Gastroesophageal sphincter (tissue), 4 donors: ENCODE measurements at places on chromosomes 16 and 17.

DNA sequence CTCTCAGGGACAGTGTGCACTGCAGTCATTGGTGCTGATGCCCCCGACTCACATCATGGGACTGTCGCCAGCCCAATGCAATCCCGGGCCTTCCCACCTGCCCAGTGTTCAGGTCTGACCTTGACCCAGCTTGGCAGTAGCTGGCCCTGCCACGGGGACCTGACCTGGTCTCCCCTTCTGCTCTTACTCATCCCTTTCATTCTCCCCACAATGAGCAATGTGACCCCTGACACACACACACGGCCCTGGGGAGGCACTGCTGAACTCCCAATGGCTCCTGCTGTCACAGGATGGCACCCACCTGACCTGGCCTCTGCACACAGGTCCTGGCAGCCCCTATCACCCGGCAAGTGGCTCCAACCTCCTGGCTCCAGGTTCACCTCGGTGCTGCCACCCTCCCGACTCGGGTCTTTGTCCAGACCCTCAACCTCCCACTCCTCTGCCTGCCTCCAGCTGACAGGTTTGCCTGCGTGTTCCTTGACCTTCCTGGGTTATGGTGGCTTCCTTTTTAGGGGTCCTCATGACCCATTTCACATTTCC is 6.6 kb downstream of the CD300C start:
- ATAC-seq = no peak

DNA sequence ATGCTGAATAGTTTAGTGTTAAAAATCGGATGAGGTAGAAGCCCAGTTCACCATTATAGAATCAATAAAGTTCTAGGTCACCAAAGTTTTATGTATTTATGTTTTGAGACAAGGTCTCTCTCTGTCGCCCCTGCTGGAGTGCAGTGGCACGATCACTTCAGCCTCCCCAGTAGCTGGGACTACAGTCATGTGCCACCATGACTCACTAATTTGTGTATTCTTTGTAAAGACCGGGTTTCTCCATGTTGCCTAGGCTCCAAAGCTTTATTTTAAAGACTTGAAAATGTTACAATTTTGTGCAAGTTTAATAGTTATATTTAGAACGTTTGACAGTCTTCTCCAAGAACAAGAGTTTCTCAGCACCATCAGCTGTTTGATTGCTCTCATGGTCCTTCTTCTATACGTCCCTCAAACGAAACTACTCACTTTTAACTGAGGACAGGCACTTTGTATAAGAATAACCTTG is 32.1 kb downstream of the NDE1 start:
- ATAC-seq = peak; percentile 78

GRCh38 chr16:75097941-75098901 is 18.4 kb downstream of the LDHD start:
- ATAC-seq = no peak

- no peak for ATAC-seq
These were observed 5.3 kb downstream of the DRC7 start for GRCh38 chr16:57699899-57700298.

DNA sequence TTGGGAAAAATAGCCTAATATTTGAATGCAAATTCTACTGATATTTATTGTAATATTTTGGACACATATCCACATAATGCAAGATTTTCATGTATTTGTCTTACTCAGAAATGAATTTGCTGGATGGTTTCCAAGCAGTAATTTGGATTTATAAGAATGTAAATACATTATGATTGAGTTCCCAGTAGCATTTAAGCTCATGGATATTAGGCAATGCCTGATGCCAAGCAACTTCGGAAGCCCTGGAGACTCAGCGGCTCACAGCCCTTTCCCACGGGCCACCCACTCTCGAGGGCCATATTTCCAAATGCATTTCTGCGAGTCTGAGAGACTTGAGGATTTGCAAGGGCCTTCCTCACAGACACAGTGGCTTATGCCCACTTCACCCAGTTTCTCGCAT is 62.1 kb upstream of the MYOCD start:
- no peak for ATAC-seq

DNA sequence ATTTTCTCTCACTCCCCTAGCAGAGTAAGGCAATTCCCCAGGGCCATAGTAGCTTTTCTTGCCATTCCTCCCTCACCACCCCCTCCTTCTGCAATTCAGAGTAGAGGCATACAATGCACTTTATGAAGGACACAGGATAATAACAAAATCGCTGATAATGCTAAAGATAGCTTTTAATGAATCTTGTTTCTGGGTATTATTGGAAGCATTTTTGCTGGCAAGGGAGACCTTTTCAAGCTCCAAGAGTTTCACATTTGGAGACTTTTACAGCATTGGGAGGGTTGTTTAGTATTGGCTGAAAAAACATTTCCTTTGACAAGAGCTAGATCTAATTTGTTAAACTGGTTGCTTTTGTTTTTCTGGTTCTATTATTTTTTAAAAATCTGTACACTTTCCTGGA is 573.0 kb upstream of the C16orf82 start:
- ATAC-seq = no peak

DNA sequence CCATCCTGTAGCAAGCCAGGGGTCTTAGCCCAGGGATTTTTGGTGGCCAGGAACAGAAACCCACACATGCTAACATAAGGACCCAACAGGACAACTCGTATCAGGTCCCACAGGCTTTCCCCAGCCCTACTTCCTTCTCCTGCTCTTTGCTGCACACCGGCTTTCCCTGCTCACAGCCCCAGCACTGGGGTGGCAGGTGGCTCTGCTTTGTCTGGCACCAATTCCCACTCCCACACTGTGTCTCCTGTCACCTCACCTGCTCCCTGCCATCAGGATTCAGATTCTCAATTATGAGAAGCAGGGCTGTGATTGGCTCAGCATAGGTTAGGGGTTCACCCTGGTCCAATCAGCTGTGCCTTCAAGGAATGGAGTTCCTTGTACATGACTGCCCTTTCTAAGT is 94.1 kb downstream of the TMEM132E start:
- no peak for ATAC-seq

GRCh38 chr17:57145347-57145746 is 60.3 kb downstream of the AKAP1 start:
- no peak for ATAC-seq

DNA sequence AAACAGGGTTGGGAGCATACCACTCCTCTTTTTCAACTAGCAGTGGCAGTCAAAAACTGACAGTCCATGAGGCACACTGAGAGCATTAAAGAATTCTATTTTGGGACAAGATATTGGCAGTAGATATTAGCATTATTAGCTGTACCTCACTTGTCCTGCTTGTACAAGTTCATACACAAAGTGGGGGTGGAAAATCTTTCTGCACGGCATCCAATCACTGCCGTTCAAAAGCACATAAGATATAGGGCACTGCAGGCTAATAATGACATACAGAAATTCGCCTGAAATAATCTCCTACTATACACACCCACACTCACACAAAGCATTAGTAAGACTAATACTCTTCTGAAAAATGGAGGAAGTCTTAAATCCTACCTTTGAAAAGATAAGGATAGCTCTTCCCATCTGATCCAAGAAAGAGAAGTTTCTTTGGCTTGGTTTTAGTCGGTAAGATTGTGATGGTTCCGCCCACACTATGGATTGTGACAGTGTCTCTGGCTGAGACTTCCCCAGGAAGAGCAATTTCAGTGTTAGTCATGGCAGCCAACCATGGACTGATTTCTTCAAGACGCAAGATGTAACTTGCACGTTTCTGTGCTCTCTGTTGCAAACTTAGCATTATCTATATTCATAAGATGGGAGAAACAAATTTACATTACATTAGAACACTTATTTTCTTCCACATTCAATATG is 40.6 kb upstream of the ARL6IP1 start:
- no peak for ATAC-seq

DNA sequence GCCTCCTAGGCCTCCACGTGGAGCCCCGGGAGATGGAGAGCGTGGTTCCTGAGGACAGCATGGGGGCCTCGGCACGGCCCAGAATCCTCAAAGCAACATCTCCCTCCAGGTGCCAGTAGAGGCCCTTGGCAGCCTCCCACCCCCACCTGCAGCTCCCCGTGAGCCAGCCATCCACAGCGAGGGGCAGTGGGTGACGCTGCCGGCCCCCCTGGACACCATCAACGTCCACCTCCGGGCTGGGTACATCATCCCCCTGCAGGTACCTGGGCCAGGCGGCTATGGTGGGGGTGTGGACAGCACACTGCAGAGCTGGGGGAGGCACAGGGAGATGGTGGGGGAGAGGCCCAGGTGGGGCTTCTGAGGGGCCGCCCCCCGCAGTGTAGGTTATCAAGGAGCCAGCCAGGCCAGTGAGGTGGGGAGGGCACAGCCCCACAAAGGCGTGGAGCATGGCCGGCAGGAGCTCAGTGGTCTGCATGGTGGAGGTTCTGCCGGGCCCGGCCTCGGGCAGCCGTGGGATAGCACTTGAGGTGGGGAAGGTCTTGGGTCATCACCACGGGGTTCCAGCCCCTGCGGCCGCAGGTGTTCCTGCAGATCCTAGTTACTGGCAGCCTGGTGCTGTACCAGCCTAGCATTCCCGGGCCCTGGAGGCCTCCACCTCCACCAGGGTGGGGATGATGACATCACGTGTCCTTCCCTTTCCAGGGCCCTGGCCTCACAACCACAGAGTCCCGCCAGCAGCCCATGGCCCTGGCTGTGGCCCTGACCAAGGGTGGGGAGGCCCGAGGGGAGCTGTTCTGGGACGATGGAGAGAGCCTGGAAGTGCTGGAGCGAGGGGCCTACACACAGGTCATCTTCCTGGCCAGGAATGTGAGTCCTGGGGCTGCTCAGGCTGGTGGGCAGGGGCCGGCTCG is 16.4 kb downstream of the GAA start:
- no peak for ATAC-seq

DNA sequence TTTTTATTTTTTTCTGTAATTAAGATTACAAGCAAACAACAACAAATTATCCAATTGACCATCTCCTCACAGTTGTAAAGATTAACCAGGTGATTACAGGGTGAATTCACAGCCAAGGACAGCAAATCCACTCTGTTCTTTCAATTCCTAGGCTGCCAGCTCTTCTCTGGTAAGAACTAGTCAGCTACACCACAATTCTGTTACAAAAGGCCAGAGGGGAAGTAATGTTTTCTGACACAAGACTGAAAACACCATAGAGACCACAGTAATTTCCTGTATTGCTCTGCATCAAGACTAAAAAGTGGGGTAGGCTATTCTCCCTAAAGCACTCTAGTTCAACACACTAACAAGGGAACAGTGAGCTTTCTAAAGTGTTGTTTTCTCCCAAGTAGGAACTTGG is 10.6 kb downstream of the CA10 start:
- ATAC-seq = no peak

DNA sequence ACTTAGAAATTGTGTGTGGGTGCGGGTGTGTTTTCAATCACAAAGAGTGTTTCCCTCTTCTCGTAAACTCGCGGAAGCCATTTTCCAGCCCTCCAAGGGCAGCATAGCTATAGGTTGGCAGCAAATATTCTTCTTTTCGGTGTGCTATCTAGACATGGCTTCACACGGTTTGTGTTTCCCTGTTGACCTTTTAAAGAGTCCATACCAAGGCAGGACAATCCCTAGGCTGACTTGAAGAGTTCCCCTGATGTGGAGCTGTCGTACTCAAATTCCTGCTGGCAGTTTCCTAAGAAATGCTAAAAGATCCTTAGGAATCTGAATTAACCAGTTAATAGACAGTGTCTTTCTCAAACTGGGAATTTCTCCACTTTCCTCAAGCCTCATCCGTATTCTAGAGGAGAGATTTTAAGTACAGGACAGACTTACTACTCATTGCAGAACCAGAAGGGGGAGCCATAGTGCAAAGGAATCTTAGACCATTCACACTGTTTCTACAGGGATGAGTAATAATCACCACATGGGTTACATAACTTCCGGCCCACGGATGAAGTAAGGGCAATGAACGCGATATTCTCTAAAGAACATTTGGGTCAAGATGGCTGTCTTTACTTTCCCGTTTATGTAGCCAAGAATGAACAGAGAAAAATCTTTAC is 288.6 kb upstream of the ELAC2 start:
- peak; percentile 53 for ATAC-seq

DNA sequence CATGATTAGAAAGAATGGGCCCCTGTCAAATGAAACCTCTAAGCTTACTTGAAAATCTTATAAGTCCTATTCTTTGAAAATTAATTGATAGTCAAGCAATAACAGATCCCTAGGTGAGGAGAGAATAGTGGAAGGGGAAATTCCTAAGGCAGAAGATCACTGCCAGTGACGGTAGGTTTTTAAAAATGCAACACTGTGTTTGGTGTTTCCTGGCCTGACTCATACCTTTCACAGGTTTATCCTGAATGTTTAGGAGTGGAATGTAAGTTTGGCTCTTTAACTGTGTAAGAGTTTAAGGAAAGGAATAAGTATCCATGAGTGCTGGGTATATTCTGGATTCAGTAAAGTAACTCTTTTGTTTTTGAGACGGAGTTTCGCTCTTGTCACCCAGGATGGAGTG is 23.8 kb downstream of the HAPSTR1 start:
- ATAC-seq = no peak

DNA sequence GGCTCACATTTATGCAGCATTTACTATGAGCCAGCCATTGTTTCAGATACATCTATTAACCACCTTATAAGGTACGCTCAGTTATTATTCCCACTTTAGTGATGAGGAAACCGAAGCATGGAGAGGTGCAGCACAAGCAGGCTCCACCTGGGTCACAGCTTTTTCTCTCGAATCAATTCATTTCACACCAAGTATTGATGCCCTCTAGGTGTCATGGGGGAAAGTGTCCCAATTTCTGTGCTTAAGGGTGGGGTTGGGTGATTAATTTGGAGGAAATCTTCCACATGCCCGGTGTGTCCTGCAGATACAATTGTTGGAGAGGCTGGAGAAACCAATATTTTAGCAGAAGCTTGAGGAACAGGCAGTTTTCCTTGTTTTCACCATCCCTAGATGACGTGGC is 62.7 kb upstream of the DNAJA2 start:
- ATAC-seq = no peak

DNA sequence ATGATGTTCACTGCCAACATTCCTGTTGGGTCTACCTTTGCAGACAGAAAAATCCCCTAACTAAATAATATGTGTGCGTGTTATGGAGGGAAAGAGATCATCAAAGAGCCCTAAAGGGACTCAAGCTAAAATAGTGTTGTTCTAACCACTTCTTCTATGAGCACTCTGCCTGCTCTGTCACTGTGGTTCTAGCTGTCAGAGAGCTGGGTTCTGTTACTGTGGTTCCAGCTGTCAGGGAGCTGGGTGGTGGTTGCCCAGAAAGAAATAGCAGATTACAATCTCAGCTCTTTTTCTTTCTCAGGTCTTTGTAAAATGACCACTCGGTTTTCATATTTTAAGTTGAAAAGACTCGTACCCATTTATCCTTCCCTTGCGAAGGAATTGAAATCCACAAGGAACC is 176.3 kb downstream of the HS3ST3A1 start:
- ATAC-seq = no peak

GRCh38 chr16:69130461-69130860 is 1.9 kb downstream of the CHTF8 start:
- no peak for ATAC-seq

- no peak for ATAC-seq
These were observed 528 bp downstream of the PRSS27 start for GRCh38 chr16:2719328-2720063.

- ATAC-seq = peak; percentile 3
These were observed 483 bp downstream of the LLGL2 start for GRCh38 chr17:75525806-75526554.

DNA sequence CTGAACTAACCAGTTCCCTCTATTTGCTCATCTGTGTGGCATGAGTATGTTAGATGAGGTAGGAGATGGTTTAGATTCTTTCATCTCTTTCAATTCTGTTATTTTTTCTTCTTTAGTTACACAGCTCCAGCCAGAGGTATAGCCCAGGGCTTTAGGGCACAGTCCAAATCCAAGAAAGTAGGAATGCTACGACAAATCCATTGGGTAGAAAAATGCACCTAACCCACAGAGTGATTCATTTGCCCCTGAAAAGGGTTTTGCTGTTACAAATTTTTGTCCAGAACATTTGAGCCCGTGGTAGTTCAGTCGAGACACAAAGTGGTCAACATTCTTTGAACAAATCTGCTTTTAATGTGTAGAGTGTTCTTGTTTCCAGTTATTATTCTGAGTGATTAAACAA is 250.7 kb downstream of the HS3ST3A1 start:
- ATAC-seq = no peak
